Osteocyte (in vitro differentiated cells): ENCODE measurements at places on chromosomes 6 and 20.

DNA sequence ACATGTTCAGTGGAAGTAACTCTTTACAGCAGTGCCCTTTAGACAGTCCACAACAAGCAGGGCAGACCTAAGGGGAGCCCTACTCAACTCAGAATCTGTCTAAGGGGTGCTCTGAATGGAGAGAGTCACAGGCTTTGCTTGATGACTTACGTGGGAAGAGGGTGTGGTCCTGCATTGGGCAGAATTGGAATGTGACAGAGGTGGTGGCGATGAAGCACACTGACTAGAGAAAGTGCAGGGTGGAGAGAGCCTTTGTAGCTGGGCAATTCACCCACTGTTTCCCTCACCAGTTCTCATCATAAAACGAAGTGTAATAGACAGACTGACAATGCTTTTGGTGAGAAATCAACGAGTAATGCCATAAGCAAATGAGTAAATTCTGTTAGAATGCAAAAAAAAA is 11.2 kb downstream of the TP53INP2 start:
- no peak for DNase-seq

GRCh38 chr20:6519556-6519955 is 247.9 kb upstream of the BMP2 start:
- no peak for DNase-seq

GRCh38 chr20:38001173-38001875 is 31.9 kb downstream of the TTI1 start:
- no peak for DNase-seq

DNA sequence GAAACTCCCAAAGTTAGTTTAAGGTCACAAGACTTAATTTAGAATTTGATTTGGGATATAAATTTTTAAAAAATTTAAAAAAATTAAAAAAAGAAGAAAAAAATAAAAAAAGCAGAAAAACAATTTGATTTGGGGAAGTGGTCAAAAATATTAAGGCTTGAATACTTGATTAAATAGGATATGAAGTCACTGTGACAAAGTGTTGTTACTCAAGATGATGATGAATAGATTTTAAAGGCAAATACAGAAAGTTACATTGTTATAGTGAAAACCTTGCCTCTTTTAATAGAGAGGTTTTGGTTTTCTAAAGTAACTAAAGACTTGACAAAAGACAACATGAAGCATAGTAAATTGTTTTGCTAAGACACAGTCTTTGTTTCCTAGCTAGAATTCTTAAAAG is 7.2 kb downstream of the CST9 start:
- no peak for DNase-seq

GRCh38 chr6:75085931-75086635 is 119.8 kb downstream of the COL12A1 start:
- no peak for DNase-seq

- no peak for DNase-seq
Observed at GRCh38 chr6:111185954-111186353, 98.7 kb downstream of the SLC16A10 start.

DNA sequence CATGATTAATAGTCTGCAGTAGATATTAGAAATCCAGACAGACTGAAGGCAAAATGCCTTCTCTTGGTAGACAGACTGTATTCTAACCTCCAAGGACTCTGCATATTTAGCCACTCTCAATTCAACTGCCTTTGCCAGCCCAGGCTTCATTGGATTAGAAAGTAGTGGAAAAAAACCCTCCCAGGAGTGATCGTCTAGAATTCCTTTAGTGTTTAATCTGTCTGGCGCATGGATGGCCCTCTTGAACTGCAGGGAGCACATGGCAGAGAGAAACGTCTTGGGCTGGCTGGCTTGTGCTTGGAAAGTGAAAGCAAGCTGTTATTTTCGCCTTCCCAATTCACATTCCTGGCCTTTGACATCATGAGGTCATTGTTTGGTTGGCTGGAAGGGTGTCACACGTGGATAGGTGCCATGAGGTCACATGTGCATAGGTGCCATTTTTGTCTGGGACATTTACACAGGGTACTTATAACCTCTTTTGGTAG is 30.9 kb upstream of the NEDD9 start:
- DNase-seq = no peak

DNA sequence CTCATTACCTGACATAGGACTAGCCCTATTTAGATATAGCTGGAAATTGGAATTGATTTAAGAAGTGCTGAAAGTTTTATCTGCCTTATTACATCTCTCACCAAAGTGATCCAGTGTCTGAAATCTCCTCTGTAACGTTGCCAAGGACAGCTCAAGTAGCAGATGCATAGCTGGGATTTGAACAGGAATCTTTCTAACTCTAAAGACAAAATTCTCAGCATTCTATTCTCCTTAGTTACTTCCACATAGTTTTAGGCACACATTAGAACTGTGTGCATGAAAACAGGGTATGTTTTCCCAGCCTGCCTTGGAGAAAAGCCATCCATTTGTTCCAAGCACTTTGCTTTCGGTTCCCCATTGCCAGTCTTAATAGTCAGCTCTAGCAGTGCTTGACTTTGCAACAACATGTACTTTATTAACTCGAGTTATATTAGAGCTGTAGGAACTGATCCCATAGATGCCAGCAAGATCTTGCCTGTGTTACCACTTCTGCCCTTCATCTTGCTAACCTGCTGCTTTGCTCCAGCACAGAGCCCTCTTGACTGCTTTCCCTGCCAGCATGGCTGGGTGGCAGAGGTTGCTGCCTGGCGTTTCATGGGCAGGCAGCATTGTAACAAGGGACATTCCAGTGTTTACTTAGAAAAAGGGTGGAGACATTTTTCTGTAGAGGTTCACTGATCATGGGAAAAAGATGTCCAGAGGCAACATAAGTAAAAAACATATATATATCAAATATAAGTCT is 56.1 kb upstream of the STMND1 start:
- no peak for DNase-seq

- no peak for DNase-seq
Observed at GRCh38 chr6:98498866-98499265, 335.5 kb upstream of the POU3F2 start.

- DNase-seq = no peak
Observed at GRCh38 chr6:20338156-20338555, 63.5 kb upstream of the E2F3 start.

GRCh38 chr6:43951756-43952675 is 175.2 kb downstream of the MRPL14 start:
- peak; percentile 54 for DNase-seq

- no peak for DNase-seq
Observed at GRCh38 chr6:98971303-98971702, 23.6 kb upstream of the FBXL4 start.

GRCh38 chr20:24970754-24971153 is 21.7 kb downstream of the CST7 start:
- DNase-seq = no peak

DNA sequence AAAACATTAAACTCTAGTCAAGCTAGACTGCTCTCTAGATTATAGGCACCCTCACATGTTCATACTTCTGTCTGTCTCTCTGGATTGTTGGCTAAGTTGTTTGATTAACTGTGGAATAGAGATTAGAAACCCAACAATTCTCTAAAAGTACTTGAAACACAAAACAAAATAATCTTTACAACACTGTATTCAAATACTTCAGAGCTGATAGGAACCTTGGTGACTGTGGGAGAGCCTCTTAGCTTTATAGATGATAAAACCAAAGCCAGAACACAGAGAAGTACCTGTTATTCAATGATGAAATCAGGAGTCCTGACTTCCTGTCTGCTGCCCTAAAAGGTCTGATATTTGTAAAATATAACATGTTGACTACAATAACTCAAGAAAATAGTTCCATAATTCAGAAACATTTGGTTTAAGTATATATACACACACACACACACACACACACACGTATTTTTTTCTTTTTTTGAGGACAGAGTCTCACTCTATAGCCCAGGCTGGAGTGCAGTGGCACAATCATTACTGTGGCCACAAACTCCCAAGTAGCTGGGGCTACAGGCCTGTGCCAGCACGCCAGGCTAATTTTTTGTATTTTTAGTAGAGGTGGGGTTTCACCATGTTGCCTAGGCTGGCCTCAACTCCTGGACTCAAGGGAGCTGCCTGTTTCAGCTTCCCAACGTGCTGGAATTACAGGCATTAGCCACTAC is 222.0 kb downstream of the FUT9 start:
- DNase-seq = no peak

- DNase-seq = no peak
Observed at GRCh38 chr6:36120979-36121786, 9.1 kb upstream of the MAPK13 start.

DNA sequence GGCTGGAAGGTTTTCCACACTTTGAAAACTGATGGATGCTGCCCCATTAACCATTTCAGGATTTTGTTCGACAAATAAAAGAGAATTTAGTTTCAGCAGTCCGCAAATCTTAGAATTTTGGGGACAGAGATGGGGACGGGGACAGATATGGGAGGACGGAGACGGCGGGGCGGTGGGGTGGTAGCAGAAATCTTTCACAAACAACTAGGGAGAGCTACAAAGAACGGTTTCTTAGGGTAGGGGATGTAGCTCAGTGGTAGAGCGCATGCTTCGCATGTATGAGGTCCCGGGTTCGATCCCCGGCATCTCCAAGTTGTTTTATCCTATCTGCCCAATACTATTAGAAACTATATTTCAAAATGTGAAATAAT is 15.1 kb downstream of the HMGN4 start:
- DNase-seq = peak; percentile 89

GRCh38 chr6:166400181-166400580 is 17.4 kb upstream of the MPC1 start:
- DNase-seq = no peak

DNA sequence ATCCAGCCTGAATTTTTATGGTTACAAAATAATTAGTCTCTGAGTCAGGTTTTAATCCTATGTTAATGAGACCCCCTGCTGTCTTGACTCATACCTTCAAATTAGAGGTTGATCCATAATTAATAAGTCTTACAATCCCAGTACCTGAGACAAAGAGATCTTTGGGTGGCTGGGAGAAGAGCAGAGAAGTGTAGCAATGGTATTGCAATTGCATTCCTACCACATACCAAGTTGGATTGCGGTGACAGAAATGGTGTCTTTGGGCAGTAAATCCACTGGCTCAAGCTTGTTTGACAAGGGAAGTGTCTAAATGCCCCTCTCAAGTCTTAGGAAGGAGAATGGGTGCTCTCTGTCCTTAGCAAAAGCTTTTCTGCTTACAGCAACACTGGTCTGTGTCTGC is 150.4 kb downstream of the BTBD3 start:
- DNase-seq = no peak

GRCh38 chr20:35618263-35619131 is 2.9 kb downstream of the SPAG4 start:
- DNase-seq = no peak

DNA sequence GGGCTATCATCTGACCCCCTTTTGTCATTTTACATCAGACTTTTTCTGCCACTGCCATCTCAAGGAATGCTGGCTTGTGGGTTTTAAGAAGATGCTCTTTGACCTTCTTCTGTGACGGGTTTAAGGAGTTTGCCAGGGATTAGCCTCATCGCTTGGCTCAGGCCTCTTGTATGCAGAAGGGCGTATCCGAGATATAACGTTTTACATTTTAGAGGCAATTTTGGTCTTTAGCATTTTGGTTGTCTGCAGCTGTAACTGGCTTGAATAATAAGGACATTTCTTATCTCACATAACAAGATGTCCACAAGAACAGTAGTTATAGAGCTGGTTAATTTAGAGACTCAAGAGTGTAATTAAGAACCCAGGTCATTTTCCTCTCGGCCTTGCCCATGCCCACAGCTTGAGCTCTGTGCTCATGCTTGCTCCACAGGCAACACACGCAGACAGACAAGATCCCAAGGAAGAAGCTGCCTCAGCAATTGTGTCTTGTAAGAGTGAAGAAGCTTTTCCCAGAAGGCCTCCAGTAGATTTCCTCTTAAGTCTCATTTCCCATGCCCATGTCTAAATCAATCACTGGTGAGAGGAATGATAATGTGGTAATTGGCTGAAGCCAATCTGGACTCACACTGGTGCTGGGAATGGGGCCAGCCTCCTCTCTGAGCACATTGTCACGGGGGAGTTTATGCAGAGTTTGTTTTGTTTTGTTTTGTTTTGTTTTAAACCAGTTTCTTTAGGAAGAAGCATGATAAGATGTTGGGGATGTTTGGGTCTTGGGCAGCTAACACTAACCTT is 36.8 kb downstream of the PTCHD4 start:
- no peak for DNase-seq

GRCh38 chr6:168530653-168531071 is 89.7 kb downstream of the SMOC2 start:
- peak; percentile 54 for DNase-seq

DNA sequence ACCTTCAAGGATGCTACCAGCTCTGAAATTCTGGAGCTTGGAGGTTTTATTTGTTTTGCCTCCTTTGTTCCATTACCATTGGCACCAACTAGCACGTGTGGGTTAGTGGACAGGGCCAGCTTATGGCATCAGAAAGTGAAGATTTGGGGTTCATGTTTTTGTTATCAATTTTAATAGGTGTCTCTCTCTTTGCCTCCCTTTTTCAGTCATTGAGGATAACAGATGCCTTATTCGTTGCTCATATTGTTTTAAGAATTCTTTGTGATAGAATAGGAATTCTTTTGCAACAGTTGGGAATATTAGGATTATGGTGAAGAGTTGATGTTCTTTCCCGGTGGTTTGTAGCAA is 22.9 kb downstream of the TMC2 start:
- no peak for DNase-seq

GRCh38 chr6:47094241-47094925 is 52.3 kb upstream of the ADGRF1 start:
- no peak for DNase-seq

- no peak for DNase-seq
Observed at GRCh38 chr20:10522328-10522727, 87.2 kb downstream of the SLX4IP start.

DNA sequence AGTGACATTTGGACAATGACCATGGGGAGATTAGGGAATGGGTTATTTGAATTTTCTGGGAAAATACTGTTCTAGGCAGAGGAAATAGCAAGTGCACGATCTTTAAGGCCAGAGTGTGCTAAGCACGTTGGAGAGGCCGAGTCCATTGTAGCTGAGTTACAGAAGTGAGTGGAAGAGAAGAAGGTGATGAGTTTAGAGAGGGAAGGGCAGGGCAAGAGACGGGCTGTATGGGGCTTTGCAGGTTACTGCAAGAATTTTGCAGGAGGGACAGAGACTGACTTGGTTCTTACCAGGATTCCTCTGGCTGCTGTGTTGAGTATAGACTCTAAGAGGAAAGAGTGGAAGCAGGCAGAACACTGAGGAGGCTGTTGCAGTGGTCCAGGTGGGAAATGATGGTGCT is 1.1 kb upstream of the NCOA3 start:
- DNase-seq = no peak

DNA sequence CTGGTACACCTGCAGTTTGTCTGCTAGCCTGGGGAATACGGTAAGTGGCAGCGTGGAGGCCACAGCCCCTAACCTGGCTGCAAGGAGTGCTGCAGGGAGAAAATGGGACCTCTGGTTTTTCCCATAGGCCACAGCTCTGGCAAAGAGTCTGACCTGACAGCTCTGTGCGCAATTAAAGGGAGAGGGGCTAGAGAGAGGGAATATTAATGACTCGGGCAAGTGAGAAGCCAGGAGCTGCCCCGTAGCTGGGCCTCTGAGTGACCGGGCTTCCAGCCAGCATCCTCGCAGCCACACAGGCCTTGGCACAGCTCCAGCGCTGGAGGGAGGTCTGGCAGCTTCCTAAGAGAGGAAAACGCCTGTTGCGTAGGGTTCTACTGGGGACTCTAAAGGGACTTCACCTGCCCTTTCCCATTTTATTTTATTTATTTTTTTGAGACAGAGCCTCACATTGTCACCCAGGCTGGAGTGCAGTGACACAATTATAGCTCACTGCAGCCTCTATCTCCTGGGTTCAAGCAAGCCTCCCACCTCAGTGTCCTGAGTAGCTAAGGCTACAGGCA is 18.2 kb upstream of the OCSTAMP start:
- no peak for DNase-seq
